ENCODE measurements at places on chromosomes 7 and 10. TPM values are rescaled to one million over a fixed set of nuclear protein-coding genes. Genes with fewer than 3 reads are reported as not detected.

DNA sequence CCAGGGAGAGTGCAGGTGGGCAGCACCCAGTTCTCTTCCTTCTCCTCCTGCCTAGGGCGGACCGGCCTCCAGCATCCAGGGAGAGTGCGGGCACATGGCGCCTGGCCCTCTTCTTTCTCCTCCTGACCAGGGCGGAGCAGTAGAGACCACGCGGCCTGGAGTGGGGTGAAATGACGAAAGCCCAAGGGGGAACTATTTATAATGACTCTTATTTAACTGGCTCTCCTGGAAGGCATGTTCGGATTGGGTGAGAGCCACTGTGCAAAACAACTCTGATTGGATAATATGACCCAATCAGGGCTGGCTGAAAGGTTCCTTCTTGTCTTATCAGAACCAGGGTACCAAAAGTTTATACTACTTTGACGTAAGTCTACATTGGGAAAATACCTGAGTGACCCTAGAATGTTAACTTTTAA, 63.1 kb downstream of the ZNF37A start:
- DNase-seq: no peak

The PALD1 gene
- total RNA-seq: 0.83 TPM

DNA sequence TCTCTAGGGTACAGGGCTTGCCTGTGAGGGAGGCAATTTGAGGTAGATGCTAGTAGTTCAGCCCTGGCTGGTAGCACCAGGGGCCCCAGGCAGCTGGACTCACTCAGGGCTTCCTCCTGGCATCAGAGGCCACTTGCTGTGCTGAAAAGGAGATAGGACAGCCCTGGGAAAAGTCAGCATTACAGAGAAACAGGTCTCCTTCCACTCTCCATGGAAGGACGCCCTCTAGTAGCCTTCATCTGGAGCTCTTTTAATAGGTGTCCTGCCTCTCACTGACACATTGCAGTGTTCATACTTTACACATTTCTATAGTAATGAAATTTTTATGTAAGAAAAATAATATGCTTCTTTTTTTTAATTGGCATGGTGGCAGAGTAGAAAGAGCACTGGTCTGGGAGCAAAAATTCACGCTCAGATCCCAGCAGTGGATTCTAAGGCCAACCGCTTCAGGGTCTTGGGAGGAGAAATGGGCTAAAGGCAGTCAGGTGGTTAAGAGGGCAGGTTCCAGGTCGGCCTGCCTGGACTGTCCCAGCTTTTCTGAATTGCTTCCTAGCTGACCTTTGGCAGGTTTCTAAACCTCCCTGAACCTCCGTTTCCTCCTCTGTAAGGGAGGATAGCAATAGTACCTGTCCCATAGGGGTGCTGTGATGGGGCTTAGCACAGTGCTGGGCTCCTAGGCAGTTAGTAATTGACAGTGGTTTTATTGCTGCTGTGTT, 35.8 kb downstream of the AIFM2 start:
- no peak for DNase-seq

- no peak for DNase-seq
Measured at GRCh38 chr10:34224639-34225038, 590.5 kb downstream of the PARD3 start.

DNA sequence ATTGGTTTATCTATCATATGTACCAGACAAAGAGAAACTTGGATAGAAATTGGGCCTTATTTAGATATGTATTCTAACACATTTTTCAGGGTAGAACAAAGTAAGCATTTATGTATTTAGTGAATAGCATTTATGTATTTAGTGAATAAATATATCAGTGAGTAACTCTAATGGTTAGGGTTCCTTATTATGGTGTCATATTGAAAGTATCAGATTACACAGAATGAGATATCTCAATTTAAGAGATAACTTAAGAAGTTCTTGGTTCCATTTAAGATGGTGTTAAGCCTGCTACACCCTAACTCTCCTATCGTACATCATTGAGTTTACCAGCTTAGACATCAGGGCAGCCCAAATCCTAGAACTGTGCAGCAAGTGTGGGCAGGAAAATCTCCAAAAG, 35.9 kb upstream of the DMTF1 start:
- DNase-seq: no peak

DNA sequence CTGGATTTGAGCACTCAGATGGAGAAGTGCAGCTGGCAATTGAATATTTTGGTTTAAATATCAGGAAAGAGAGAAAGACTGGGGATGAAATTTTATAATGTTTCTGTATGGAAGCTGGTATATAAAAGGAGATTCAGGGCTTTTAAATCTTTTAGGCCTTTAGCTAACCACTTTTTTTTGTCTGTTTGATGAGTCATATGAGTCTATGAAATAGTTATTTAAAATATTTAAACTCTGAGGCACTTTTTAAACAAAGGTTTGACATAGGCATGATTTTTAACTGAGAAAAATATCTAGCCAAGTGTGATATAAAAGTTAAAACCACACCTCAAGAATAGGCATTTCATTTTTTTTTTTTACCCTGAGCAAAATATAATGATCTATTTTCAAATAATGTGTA, 944.3 kb downstream of the GATA3 start:
- no peak for DNase-seq

DNA sequence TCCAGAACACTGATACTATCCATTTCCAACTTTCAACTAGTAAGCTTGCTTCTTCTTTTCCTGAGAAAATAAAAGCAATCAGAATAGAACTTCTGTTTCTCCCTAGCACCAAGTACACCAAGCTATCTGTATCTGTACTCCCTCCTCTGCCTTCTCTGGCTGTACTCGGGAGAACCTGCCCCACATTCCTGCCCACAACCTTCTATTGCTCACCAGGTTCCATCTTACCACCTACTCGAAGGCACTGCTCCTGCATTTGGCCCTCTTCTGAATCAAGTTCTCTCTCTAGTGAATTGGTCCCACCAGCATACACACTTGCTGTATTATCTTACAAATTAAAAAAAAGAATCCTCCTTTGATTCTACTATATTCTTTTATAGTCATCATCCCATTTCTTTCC, 169.6 kb upstream of the PTN start:
- no peak for DNase-seq

DNA sequence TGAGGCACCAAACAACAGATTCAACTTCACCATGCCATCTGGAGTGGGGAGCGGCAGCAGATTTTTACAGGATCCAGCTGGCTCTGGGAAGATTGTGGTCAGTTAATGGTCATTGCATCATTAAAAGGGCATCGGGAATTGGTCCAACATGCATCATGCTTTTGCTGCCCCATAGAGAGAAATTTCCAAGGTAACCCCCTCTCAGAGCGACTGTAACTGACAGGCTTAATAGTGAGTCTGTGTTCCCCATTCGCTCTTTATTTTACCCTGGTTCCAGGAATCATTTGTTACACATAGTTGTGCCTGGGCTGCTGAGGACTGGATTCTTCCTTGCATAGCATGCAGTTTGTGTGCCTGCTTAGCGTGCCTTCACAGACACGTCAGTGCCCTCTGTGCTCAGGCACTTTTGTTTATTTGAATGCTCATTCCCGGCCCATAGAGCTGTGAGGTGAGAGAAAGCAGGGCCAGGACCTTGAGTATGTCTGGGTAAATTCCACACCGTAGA, 49.9 kb downstream of the CDHR3 start:
- no peak for DNase-seq
